ENCODE measurements at places on chromosomes 2 and 18.

DNA sequence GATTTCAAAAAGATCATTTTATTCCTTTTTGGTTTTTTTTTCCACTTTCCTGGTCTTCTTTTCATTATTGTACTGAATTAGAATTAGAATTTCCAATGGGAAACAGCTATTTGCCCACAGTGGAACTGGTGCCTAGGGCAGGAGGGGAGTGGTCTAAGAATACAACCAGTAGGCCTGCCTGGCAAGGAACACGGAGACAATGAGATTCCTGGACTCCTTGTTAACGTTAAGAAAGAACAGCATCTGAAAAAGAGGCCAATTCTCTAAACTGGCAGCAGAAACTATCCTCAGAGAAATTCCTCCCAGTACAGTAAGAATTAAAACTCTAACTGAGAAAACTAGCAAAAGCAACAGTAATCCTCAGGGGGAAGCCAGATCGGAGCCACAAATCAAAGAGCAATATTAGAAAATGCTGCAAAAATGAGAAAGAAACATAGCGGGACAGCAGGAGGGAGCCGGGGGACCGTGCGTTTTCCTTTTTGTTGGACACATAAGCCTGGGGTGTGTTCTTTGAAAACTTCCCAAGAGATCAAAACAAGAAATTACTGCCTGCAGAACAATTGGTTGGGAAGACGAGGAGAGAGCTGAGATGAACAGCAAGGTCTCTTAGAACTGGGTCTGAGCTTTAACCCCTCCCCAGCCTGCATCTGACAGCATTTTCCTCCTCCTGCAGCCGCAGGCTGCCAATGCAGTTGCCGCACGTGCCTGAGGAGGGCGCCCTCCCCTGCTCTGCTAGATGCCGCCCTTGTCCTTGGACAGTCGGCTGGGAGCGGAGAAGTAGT, 776.0 kb downstream of the TSN start:
- DNase-seq: no peak

GRCh38 chr2:159882130-159882745, 84.2 kb upstream of the CD302 start:
- DNase-seq: no peak

- DNase-seq: no peak
Observed at GRCh38 chr2:62705859-62706720, 577 bp downstream of the EHBP1 start.

DNA sequence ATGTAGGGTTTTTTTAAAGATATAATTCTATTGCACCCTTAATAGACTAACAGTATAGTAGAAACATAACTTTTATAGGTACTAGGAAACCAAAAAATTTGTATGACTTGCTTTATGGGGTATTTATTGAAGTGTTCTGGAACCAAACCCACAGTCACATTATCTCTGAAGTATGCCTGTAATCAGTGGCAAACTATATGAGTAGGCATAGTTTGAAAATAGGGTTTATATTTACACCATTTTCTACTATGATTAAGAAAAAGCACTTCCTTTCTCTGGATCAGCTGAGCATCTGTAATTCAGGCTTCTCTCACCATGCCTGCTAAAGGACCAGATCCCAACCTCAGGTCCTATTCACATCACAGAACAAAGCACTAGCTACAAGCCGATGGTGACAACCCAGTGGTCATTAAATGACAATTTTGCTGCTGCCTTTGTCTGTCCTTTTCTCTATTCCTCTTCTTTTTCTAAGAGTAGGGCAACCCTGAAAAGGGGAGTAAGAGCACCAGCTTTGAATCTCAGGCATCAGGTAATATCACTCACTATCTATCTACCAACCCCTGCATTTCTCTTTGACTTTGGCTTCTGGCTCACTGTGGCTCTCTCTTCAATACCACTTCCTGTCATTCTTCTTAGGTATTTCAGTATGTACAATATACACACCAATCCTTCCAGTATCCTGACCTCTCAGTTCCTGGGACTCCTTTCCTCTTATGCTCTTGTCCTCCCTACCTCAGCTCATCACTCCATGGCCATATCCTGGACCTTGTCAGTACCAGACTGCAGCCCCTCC, 14.4 kb downstream of the NEMP2 start:
- DNase-seq: no peak

DNA sequence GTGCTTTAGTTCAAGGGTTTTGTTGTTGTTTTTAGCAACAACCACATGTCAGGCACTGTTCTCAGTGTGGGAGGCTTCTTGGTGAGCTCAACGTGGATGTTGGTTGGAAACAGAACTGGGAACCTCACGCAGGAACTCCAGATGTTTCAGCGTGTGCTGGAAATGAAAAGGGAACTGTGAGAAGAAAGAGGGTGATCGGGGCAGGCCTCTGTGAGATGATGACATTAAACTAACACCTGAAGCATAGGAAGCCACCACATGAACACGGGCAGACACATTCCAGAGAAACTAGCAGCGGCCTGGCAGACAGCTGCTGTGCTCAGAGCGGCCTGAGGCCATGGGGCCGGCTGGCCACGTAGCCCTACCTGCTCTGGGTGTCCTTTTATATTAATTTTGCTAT, 66.4 kb downstream of the COA5 start:
- no peak for DNase-seq

- DNase-seq: no peak
Observed at GRCh38 chr2:138183705-138184104, 219.4 kb downstream of the HNMT start.

DNA sequence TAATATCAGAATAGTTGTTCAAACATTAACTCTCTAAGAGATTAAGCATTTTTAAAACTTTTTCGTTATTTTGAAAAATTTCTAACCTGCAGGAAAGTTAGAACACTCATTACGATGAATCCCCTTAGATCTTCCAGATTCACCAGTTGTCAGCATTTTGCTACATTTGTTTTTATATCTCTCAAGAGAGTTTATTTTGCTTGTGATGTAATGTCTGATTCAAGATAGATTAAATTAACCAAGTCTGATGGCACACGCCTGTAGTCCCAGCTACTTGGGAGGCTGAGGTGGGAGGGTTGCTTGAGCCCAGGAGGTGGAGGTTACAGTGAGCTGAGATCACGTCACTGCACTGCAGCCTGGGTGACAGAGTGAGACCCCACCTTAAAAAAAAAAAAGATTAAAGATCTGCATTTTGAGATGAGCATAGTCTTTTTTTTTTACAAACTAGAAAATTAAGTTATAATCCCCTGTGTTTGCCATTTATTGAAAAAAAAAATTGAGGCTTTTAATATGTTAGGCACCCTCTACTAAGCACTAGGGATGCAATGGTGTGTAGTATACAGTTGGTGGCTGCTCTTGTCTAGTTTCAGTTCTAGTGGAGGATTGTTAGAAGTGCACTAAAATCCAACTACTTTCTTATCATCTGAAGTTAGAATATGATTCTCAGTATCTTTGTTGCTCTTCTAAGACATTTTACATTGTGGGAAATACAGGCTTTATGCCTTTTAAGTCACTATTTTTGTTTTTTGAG, 20.9 kb downstream of the RAB10 start:
- DNase-seq: no peak

DNA sequence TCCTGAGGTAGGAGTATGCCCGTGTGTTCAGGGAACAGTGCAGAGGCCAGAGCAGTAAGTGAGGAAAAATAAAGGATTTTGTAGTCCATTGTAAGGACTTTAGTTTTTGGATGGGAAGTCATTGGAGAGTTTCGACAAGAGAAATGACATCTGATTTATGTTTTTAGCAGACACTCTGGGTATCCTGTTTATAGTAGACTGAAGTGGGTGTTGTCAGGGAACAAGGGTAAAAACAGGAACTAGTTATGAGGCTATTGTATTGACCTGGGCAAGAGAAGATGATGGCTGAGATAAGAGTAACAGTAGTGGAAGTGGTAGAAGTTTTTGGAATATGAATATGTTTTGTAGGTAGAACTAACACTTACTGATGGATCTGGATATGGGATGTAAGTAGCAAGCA, 59.8 kb downstream of the GTF2A1L start:
- no peak for DNase-seq

DNA sequence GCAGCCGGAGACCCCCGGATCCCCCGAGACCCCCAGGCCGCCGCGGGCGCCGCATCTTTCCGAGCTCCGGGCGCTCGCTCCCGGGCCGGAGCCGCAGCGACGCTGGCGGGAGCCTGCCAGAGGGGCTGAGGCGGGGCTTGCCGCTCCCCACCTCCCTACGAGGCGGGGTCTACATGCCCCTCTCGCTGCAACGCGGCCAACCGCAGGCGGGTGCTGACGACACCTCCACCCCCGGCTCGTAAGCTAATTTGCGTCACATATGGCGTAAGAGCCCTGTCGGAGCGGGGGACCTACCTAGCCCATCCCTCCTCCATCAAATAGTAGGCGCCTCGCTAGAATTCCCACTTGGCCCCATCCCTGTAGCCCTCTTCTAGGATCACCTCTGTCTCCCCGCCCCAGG, at the start of gene PTPRN:
Gene PTPRN, minus strand, starts transcription at position 124 of the 400 bp plus-strand sequence. Its CDS starts 69 bp downstream, at position 55.
- DNase-seq: no peak

- DNase-seq: no peak
Observed at GRCh38 chr2:26725521-26725820, 32.9 kb downstream of the KCNK3 start.

DNA sequence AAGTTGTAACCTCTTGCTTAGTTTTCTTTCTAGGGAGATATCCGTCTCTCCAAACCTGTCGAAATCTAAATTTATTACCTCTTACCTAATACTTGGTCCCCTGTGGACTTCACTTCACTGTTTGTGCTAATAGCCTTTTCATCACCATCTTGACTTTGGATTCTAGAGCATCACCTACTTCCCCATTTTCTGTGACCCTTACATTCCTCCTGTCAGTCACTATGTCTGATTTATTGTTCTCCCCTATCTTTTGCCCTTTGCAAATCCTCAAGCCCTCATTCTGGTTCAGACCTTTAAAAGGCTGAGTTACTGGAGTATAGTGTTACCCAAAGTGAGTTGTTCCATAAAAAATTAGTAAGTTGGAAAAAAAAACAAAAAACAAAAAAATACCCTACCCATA, 7.5 kb downstream of the MYO1B start:
- DNase-seq: no peak

DNA sequence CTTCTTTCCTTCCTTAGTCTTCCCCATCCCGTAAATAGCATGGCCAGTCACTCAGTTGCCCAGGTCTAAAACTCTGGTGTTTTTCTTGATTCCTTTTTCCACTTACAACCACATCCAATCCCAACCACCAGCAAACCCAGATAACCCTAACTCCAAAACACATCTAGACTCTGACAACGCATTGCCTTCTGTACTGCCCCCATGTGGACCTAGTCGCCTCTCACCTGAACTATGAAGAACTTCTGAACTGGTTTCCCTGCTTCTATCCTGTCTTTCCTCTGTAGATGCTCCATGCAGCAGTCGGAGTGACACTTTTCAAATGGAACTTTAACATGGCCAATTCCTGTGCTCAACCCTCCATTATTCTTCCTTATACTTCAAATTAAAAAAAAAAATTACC, 26.5 kb downstream of the ST6GAL2 start:
- no peak for DNase-seq

DNA sequence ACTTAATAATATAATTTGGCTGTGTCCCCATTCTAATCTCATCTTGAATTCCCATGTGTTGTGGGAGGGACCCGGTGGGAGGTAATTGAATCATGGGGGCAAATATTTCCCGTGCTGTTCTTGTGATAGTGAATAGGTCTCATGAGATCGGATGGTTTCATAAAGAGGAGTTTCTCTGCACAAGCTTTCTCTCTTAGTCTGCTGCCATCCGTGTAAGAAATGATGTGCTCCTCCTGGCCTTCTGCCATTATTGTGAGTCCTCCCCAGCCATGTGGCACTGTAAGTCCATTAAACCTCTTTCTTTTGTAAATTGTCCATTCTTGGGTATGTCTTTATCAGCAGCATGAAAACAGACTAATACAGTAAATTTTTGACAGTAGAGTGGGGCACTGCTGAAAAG, 102.5 kb upstream of the LTBP1 start:
- DNase-seq: no peak

GRCh38 chr2:189933041-189933440, 129.5 kb downstream of the MSTN start:
- DNase-seq: no peak

All from stimulated activated CD4-positive, alpha-beta T cell treated with anti-CD3 and anti-CD28 coated beads, Interleukin-1b, Interleukin-23, amount 100 ng/mL, for 1 hour (primary cell).